ENCODE measurements at places on chromosomes 13 and 19. TPM values are rescaled to one million over a fixed set of nuclear protein-coding genes. Genes with fewer than 3 reads are reported as not detected.

ILF3 gene
- total RNA-seq: 168 TPM

PTH2 gene
- total RNA-seq: not detected

ZNF568 gene
- 14.0 TPM for total RNA-seq

CD37 gene
- total RNA-seq: 40.1 TPM

DBP gene
- 1.5 TPM for total RNA-seq

CYP4F2 gene
- not detected for total RNA-seq

IL17D gene
- total RNA-seq: 9.2 TPM

SIGLEC12 gene
- 2.0 TPM for total RNA-seq

F2RL3 gene
- 0.78 TPM for total RNA-seq

PCP2 gene
- not detected for total RNA-seq

PRRG2 gene
- 1.2 TPM for total RNA-seq

ZNF780B gene
- total RNA-seq: 28.9 TPM

NLRP11 gene
- total RNA-seq: not detected

ZNF416 gene
- total RNA-seq: 6.1 TPM

UPK1A gene
- total RNA-seq: not detected

KDM4B gene
- 58.1 TPM for total RNA-seq

CLEC11A gene
- total RNA-seq: 28.7 TPM

ATP8A2 gene
- 0.29 TPM for total RNA-seq

ZNF264 gene
- 44.4 TPM for total RNA-seq

AMH gene
- 1.5 TPM for total RNA-seq

C2CD4C gene
- 0.88 TPM for total RNA-seq

RFPL4AL1 gene
- not detected for total RNA-seq

OR7D2 gene
- not detected for total RNA-seq

ONECUT3 gene
- total RNA-seq: not detected

ZNF229 gene
- total RNA-seq: 5.4 TPM

KIR3DL1 gene
- not detected for total RNA-seq

RASGRP4 gene
- total RNA-seq: 9.8 TPM

CDADC1 gene
- total RNA-seq: 9.9 TPM

CBY2 gene
- total RNA-seq: not detected

MYBPC2 gene
- total RNA-seq: not detected

ZNF813 gene
- total RNA-seq: 4.0 TPM

VSTM1 gene
- total RNA-seq: not detected

DLEU7 gene
- 0.39 TPM for total RNA-seq

ADGRE1 gene
- 1.6 TPM for total RNA-seq

All from aorta (tissue), 5 donors.